Stimulated activated CD4-positive, alpha-beta T cell treated with anti-CD3 and anti-CD28 coated beads, Interleukin-1b, Interleukin-23, amount 100 ng/mL, for 1 hour (primary cell): ENCODE measurements at places on chromosomes 6 and 20.

- DNase-seq: no peak
Observed at GRCh38 chr6:44650947-44651346, 263.4 kb downstream of the CDC5L start.

- DNase-seq: no peak
Observed at GRCh38 chr6:16204653-16205376, 33.6 kb upstream of the GMPR start.

- DNase-seq: no peak
Observed at GRCh38 chr6:45419571-45420082, 41.9 kb upstream of the SUPT3H start.

DNA sequence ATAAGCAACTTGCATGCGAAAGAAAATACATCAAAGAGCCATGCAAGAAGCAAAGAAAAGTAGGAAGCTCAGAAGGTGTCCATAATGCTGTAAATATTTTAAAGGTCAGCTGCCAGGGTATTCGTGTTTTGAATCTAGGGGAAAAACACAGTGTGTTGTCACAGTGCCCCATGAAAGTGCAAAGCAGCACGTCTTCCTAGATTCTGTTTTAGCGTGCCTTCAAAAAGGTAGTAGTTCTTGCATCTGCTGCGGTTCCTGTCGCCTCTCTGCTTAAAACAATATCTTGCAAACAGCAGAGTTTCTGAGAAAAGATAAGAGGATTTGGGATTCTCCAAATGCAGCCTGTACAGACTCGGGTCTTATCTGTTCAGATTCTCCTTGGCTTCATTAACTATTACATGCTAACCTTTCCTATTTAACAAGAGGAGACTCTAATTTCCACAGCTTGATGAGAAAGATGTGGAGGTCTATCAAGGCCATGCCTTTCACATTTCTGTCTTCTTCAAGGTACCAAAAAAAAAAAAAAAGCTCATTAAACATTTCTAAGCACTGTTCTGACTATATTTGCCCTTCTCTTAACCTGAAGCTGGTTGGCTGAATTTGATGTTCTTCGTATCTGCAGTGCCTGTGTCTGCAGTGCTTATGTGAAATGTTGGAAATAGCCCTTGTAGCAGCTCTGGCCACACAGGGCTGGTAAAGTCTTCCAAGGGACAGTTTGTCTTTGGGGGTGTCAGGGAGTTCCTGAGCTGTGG is 297.5 kb downstream of the ADGB start:
- DNase-seq: no peak

GRCh38 chr20:64119301-64119680 is 11.9 kb upstream of the NPBWR2 start:
- no peak for DNase-seq

DNA sequence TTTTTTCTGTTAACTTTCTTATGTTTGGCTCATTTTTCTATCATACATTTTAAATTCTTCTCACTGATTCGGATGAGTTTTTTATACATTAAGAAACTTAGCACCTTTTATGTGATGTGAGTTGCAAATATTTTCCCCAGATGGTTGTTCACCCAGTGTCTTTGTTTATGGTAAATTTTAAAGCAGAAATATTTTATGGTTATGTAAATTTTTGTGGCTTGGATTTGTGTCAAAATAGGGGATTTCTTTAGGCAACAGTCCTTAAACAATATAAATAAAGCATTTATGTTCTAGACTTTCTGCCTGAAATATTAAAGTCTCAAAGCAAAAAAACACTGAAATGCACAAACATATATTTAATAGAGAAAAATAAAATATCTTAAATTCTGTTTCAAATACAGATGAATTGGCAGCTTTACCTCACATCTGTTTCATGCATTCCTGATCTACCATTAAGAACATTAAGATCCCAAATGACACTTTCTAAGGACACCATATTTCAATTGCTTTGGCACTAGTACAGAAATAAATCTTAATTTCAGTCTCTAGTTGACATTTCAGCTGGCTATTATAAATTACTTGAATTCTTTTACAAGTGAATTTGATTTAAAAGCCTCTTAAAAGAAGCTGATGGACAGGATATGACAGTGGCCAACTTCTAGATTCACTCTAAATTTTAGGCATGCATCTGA is 646.6 kb downstream of the HACE1 start:
- DNase-seq: no peak

- DNase-seq: no peak
Observed at GRCh38 chr6:105313211-105313610, 89.7 kb downstream of the PREP start.

GRCh38 chr6:297571-298232 is 5.4 kb downstream of the DUSP22 start:
- DNase-seq: no peak

GRCh38 chr6:118746145-118746824 is 94.9 kb upstream of the CEP85L start:
- no peak for DNase-seq

GRCh38 chr6:95958686-95959085 is 57.1 kb upstream of the FUT9 start:
- DNase-seq: no peak

DNA sequence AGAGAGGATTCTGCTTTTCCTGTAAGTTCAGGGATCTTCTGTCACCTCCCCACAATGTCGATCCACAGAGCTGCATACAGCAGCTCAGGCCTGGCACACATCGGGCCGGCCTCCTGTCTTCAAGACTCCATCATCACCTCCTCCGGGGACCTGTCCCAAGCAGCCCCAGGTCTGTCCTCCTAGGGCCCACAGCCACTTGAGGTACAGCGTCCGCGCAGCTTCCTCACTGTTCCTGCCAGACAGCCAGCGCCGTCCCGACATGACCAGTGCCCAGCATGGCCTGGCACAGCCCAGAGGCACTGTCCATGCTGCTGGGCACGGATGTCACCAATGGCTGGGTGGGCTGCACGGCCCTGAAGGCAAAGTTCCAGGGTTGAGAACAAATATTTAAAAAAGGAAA is 101.6 kb downstream of the DLL1 start:
- no peak for DNase-seq

GRCh38 chr20:34015401-34016335 is 22.0 kb downstream of the RALY start:
- DNase-seq: no peak

DNA sequence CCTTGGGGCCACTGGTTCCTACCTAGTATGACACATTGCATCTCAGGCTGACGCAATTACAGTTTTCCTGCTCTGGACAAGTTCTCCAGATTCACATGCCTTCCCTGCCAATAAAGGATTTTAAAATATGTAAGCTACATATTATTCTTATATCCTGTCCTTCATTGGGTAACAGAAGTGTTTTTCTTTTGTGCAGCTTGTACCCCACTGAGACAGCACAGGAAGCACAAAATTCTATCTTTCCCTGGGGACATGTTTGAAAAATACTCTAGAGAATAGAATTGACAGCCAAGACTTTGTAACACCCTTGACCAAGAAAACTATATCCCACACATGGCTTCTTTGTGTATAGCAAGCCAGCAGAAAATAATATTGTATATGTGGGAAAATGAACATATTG is 456.8 kb downstream of the MAFB start:
- no peak for DNase-seq

DNA sequence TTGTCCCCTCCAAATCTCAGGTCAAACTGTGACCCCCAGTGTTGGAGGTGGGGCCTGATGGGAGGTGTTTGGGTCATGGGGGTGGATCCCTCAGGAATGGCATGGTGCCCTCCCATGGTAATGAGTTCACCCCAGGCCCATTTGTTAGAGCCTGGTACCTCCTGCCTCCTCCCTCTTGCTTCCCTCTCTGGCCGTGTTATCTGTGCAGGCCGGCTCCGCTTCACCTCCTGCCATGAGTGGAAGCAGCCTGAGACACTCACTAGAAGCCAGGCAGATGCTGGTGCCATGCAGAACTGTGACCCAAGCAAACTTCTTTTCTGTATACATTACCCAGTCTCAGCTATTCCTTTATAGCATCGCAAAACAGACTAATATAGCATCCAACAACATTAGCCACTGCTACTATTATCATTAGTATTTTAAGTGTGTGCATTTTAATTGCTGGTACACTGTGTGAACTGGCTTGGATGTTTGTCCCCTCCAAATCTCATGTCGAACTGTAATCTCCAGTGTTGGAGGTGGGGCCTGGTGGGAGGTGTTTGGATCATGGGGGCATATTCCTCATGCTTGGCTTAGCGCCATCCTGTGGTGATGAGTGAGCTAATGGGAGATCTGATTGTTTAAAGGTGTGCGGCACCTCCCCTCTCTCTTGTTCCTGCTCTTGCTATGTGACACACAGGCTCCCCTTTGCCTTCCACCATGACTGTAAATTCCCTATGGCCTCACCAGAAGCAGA is 12.2 kb upstream of the OSER1 start:
- DNase-seq: no peak

GRCh38 chr6:116309657-116310056 is 29.9 kb upstream of the TSPYL1 start:
- no peak for DNase-seq

DNA sequence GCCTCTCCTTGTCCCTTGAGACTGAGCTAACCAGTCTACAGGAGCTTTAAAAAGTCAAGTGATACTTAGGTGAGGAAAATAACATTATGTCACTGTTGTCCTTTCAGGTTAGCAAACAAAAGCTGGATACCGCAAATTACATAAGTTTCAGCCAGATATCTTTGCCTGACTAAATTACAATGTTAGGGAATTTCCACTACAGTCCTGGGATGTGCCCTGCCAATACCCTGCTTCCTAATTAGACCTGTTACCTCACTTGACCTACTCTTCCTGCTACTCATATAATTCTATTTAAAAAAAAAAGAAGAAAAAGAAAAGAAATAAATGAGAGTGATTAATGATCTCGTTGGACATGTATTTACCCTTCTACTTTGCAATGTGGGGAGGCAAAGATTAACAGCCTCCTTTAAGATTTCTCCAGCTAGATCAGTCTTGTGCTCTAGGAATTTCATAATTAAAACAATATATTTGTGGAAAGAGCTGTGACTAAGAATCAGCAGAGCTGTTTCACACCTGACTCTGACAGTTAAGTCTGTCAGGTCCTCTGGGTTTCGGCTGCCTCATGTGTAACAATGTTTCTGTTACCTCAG is 318.9 kb downstream of the HDGFL1 start:
- DNase-seq: no peak

DNA sequence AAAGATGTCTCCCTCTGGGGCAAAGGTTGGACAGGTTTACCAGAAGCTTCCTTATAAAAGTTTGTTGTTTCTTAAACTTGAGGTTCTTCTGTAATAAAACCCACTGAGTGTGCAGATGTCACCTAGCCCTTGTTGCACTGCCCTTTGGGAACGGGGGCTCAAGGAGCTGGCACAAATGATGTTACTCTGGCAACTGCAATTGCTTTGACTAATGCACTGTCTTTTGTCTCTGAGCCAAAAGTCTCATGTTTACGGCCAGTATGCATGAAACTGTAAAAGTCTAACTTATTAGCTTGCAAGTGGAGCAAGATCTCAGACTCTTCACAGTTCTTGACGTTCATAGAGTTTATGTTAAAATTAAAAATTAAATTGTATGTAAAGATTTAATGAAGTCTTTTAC is 655.7 kb downstream of the EPHA7 start:
- DNase-seq: no peak

DNA sequence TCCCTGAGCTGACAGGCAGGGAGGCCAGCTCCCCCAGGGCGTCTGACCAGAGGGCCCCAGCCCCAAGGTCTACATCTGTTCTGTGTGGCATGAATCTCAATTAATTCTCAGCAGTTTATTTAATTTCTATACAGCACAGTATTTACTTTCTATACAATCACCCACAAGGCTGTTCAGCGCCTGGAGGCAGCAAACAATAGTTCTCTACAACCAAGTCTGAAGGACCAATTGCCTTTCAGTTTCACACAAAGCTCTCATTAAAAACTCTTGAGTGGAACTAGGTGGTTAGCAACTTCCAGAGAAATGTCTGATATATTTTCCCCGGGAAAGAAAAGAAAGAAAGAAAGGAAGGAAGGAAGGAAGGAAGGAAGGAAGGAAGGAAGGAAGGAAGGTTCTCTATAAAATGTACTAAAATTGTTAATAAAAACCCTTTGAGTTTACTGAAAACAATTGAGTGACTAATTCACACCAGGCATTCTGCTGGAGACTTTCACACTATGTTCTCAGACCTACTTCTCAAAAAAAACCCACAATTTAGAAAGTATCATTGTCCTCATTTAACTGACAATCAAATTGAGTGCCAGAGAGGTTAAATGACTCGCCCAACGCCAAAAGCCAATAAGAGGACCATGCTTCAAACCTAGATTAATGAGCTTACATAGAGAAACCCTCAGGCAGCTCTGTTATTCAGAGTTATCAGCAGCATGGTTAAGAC is 62.5 kb downstream of the METTL24 start:
- no peak for DNase-seq

DNA sequence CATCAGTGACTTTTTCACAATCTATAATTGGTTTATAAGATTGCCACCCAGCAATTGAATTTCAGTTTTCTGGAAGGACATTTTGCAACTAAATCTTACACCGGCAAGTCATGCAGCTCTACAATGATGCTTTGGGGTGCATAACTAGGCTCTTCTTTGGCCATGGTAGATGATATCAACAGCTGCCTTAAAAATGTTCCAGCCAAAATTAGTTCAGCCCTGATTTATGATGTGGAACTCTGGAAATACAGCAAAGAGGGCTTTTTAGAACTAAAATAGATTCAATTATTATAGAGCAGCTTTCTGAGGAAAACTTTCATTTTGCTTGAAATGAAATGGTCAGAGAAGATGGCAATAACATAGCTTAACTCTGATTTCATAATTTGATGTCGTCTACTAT is 18.4 kb upstream of the MCM9 start:
- no peak for DNase-seq

DNA sequence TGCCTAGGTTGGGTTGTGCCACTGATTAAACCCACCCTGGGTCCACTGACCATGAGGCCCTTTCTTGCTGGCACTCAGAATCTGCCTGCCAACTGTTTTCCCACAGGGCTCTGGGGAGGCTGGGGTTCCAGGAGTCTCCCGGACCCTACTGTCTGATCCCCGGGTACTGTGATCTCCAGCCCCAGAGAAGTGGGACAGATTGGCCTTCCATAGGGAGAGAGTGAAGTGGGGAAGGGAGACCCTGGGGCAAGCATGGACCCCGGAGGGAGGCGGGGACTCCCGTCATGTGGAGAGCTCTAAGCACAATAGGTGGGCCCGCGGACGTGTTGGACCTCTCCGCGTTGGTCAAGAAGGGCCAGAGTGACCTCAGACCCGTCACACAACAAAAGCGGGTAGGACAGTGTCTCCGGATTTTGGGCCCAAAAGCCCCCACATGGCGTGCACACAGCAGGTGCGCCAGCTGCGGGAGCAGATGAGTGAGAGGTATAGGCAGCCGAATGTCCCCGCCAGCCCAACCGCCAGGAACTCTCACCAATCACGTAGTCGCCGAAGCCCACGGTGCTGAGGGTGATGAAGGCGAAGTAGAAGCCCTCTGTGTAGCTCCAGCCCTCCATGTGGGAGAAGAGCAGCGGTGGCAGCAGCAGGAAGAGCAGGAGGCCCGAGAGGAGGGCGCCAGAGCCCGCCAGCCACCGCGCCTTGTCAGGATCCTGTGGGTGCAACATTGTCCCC is 10.6 kb downstream of the KCNK17 start:
- no peak for DNase-seq
